ENCODE measurements at places on chromosomes 12 and 14.
A peak's percentile ranks its signal among the peaks of the same experiment; 100 is the strongest.

DNA sequence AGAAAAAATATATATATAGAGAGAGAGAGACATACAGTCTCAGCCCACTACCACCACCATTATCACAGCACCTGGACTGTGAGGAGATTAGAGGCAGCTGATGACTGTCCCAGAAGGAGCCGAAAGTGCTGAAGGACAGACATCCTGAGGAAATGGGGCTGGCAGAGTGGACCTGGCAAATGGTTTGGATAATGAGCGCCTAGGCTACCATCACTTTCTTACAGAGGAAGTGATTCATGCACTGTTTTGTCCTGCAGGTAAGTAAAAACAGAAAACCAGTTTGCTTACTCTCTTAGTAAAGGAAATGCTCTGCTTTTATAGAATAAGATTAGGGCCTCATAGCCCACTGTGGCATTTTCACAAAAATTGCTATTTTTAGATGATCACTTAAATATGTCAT, 28.6 kb upstream of the DNM1L start:
- no peak for DNase-seq

DNA sequence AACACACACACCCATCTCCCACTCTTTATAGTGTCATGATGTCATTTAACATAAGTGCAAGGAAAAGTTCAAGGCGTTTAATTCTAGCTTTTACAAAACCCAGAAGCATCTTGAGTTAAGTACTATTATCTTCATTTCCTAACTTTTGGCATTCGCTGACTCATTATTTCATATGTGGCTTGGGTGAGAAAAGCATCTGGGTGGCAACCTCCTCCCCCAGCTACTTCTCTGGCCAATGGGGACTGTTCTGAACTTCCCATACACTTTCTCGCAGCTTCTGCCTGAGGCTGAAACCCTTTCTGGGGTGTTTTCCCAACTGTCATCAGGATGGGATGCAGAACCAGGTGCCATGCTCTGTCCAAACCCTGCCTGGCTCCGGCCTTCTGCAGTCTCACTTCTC, 2.8 kb upstream of the MARK3 start:
- DNase-seq, result no peak

- DNase-seq, result peak; percentile 23
Measured at GRCh38 chr12:7460375-7461259, 16.7 kb upstream of the CD163L1 start.

DNA sequence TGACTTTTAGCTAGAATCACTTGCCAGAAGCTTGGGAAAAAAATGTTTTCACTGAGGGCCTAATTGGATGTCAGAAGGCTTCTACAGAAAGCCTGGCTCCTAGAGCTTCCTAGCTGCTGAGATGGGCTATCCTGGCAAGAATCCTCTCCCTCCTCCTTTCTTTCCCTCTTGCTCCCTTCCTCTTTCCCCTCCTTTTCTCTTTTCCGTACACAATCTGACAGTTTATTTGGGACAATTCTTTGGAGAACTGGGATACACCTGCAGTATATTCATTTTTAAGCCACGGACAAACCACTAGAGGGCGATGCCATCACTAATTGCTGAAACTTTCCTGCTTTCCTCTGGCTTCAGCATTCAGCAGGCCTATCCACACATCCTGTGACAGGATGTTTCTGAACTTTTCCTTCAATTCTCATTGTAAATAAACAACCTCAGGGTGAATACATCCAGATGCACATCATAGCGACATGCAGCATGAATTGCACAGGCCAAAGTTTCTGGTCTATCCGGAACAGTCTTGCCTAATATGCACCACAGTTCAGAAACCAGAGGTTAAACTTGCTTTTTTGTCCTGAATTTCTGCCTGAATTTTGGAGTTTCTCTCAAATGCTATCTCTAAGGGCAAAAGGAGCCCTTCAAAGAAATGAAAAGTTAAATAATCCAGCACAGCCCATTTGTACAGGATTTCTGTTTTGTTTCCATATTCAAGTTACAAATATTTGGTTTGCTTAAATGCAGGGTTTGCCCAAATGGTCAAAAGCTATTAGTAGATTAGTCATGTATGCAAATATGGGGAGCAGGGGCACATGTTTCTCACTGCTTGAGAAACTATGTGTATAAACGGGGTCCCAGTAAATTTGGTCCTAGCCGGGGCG, 142.8 kb downstream of the PAWR start:
- DNase-seq, result peak; percentile 37

DNA sequence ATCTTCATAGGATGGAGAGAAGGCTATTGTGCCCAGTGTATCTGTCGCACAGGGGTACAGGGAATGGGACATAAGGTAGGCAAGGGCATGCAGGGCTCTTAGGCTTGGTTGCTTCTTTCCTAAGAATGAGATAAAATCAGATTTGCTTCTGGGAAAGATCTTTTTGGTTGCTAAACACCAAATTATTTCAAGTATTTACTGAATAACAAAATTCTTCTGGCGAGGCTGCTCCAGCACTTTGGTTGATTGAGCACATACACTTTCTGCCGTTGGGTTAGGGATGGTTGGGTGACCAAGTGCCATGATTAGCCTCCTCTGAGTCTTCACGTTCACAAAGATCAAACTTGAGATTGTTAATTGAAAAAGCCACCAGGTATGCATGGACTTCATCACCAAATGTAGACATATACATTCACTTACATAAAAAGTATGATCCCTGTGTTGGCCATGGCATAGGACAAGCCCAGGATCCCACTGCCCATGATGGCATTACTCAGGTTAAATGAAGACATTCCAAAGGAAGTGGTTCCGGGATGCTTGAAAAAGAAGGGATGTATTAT, 38.2 kb downstream of the SLC38A4 start:
- no peak for DNase-seq

GRCh38 chr12:50676756-50677155, 87.1 kb upstream of the ATF1 start:
- no peak for DNase-seq

DNA sequence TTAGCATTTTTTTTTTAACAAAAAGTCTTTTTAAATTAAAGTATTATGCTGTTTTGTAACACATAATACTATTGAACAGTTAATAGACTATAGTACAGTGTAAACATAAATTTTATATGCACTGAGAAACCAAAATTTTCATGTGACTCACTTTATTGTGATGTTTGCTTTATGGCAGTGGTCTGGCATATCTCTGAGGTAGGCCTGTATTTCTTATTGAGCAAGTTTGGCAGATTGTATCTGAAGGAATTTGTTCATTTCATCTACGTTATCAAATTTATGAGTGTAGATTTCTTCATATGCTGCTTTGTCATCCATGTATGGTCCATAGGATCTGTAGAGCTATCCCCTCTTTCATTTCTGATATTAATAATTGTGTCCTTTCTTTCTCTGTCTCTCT, 78.8 kb upstream of the PDE3A start:
- DNase-seq, result no peak

DNA sequence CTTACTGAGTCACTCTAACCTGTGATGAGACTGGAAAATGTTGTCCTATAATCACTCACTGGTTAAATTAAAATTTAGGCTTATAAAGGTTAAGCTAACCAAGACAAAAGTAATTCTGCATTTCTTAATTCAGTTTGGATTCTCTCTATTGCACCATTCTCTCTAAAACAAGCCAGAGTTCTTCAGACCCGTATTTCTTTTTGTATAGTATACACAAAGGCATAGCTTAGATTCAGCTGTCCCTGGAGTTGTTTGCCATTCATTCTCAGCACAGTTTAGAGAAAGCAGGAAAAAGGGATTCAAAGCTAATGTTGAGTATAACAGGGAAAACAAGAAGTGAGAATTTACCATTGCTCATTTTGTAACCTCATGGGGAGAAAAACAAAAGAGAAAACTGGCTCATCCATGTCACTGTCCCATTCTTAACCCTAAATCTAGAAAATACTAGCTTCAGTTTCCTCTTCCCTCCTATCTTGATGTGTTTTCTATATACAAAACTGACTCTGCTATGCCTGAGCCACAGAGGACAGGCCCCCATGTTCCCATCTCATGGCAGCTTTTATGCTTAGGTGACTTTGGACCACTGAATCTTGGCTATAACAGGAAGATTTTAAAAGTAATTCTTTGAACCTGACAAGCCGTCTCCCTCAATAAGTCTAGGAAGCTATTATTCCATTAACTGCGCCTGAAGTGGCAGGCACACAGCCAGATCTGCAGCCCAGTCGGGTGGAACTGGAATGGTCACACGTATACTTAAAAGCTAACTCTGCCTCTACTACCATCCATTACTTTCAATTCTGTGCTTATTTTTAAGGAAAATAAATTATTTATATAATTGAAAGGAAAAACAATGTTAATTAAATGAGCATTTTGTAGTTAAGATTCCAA, 7.0 kb downstream of the AREL1 start:
- no peak for DNase-seq

DNA sequence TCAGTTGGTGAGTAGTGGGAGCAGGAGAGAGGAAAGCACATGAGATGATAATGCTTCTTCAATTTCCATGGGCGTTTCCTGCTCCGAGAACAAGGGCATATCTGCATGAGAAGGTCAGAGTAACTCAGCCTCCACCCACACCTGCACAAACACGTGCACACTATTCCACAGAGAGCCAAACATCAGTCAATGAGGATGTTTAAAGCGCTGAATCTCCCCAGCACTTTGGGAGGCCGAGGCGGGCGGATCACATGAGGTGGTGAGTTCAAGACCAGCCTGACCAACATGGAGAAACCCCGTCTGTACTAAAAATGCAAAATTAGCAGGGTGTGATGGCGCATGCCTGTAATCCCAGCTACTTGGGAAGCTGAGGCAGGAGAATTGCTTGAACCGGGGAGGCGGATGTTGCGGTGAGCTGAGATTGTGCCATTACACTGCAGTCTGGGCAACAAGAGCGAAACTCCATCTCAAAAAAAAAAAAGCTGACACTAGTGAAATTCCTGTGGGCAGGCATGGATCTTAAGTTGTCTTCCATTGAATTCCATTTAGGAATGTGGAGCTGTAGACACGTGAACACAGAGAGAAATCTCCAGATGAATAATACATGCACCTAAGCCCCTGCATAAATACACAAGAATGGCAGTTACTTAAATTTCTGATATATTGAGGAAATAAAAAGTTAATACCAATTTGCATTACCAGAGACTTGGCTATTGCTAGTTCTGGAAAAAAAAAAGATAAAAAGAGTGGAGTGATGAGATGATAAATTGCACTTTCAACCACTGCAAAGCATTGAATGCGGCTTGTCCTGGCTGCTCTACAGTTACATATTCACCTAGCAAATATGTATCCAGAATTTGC, 1097.4 kb upstream of the TMEM132C start:
- DNase-seq, result no peak

All from NCI-H345 (cell line).